Esophagus squamous epithelium (tissue), 5 donors: ENCODE measurements at places on chromosomes 11 and 22.

DNA sequence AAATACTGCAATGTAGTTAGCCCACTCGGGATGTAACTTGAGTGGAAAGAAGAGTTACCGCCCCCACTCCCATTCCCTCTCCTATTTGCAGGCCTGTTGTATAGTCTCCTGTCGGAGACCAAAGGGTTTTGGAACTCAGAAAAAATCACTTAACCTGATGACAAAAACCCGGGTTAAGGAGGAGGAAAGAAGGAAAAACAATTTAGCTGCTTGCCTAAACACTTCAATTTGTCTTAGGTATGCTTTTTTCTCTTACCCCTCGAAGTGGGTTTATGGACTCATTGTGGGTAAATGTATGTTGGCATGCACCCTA, 2.2 kb downstream of the YAP1 start:
- no peak for DNase-seq
- no peaks in the 10 kb centered on the region for H3K36me3 ChIP-seq
- H3K27ac ChIP-seq = peak overlapping the region; percentile 99
- H3K27me3 ChIP-seq = no peaks in the 10 kb centered on the region

- no peaks in the 10 kb centered on the region for H3K4me1 ChIP-seq
- no peak for DNase-seq
- H3K27me3 ChIP-seq = no peaks in the 10 kb centered on the region
- H3K36me3 ChIP-seq = no peaks in the 10 kb centered on the region
Observed at GRCh38 chr11:6438979-6439571, 1.7 kb downstream of the HPX start.

DNA sequence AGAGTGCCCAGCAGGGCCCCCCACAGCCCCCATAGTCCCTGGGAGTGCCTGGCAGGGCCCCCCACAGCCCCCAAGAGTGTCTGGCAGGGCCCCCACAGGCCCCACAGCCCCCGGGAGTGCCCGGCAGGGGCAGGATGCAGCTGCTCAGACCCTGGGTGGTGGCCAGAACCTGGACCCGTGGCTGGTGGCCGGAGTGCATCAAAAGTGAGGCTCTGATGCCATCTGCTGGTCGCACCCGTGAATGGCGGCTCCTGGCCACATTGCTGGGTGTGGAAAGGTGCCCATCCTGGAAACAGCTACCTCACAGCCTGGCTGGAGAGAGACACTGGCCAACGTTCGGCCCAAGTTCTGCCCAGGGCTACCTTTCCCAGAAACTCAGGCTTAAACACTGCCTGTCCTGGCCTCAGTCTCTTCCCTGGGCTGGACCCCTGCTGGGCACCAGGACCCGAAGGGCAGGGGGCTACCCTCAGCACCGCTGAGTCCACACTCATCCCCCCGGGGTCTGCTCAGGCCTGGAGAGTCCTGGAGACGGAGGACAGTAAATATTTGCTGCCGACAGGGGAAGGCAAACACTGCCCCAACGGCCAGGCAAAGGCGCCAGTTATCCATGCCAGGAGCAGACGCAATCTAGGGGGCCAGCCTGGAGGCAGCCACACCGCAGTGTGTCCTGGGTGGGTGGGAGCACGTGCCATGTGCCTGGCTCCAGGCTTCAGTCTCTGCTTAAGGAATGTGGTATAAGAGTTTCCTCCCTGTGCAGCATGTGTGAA, 4.4 kb downstream of the INS start:
- H3K4me1 ChIP-seq = peaks cover 3% of the 10 kb centered on the region
- H3K27ac ChIP-seq = no peak overlapping the region
- H3K4me3 ChIP-seq = no peak overlapping the region
- no peak for DNase-seq
- no peaks in the 10 kb centered on the region for H3K36me3 ChIP-seq

- H3K27me3 ChIP-seq = no peaks in the 10 kb centered on the region
- no peak for DNase-seq
- no peak overlapping the region for H3K4me3 ChIP-seq
- peaks cover 22% of the 10 kb centered on the region for H3K36me3 ChIP-seq
Observed at GRCh38 chr22:26707581-26707980, 50.2 kb downstream of the MIAT start.

GRCh38 chr11:76972051-76972450, 62.1 kb upstream of the B3GNT6 start:
- H3K4me1 ChIP-seq = no peaks in the 10 kb centered on the region
- no peak for DNase-seq
- H3K4me3 ChIP-seq = no peak overlapping the region
- H3K27ac ChIP-seq = no peak overlapping the region
- no peaks in the 10 kb centered on the region for H3K36me3 ChIP-seq

GRCh38 chr11:80136991-80137390, 696.2 kb upstream of the TENM4 start:
- no peak for DNase-seq
- H3K36me3 ChIP-seq = no peaks in the 10 kb centered on the region
- H3K4me3 ChIP-seq = no peak overlapping the region
- H3K4me1 ChIP-seq = no peaks in the 10 kb centered on the region
- no peaks in the 10 kb centered on the region for H3K27me3 ChIP-seq

GRCh38 chr11:64304316-64305072, 830 bp upstream of the ESRRA start:
- peak overlapping the region; percentile 74 for H3K4me3 ChIP-seq
- H3K36me3 ChIP-seq = no peaks in the 10 kb centered on the region
- peak overlapping the region; percentile 92 for H3K27ac ChIP-seq
- H3K27me3 ChIP-seq = no peaks in the 10 kb centered on the region

DNA sequence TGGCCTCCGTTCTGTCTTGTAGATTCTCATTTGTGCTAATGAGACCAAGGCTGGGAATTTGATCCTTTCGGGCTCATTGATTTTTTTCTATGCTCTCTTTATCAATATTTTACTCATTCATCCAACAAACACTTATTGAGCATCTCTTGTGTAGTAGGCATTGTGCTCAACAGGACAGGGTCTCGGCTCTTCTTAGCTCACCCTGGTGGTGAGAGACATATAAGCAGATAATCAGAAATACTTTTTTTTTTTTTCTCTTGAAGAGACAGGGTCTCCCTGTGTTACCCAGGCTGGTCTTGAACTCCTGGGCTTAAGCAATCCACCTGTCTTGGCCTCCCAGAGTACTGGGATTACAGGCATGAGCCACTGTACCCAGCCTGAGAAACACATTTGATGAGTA, 48.0 kb upstream of the SLC5A1 start:
- H3K27ac ChIP-seq = no peak overlapping the region
- no peaks in the 10 kb centered on the region for H3K36me3 ChIP-seq
- no peak overlapping the region for H3K4me3 ChIP-seq
- H3K27me3 ChIP-seq = no peaks in the 10 kb centered on the region

DNA sequence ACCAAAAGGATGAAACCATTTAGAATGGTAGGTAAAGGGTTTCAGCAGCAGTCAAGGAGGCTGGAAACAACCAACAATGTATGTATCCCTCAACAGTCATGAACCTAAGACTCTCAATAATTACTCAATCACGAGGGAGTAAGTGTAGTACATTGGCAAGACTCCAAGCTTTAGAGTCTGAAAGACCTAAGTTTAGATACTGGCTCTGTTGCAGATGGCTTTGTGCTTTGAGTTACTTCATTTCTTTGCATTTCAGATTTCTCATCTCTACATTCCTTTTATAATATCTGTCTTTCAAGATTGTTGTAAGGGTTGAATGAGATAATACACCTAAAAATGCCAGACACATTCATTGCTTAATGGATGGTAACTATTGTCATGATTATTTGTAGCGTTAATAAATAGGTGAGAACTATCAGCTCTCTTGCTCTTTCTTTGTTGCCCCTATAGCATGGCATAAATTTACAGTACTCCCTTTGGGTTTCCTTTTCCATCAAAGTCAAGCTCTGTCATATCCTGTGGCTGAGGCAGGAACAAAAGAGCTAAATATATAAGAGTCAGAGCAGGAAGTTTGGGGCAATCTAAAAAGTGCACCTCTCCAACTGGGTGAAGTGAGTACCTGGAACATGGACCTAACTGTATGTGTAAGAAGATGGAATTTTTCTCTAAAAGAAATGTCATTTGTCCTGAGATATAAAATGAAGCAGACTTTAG, 228.2 kb upstream of the ZC3H12C start:
- H3K36me3 ChIP-seq = no peaks in the 10 kb centered on the region
- DNase-seq = no peak
- no peaks in the 10 kb centered on the region for H3K4me1 ChIP-seq
- H3K27me3 ChIP-seq = no peaks in the 10 kb centered on the region

- no peaks in the 10 kb centered on the region for H3K27me3 ChIP-seq
- H3K4me3 ChIP-seq = no peak overlapping the region
- no peaks in the 10 kb centered on the region for H3K4me1 ChIP-seq
Observed at GRCh38 chr11:128288368-128288767, 299.0 kb downstream of the ETS1 start.

DNA sequence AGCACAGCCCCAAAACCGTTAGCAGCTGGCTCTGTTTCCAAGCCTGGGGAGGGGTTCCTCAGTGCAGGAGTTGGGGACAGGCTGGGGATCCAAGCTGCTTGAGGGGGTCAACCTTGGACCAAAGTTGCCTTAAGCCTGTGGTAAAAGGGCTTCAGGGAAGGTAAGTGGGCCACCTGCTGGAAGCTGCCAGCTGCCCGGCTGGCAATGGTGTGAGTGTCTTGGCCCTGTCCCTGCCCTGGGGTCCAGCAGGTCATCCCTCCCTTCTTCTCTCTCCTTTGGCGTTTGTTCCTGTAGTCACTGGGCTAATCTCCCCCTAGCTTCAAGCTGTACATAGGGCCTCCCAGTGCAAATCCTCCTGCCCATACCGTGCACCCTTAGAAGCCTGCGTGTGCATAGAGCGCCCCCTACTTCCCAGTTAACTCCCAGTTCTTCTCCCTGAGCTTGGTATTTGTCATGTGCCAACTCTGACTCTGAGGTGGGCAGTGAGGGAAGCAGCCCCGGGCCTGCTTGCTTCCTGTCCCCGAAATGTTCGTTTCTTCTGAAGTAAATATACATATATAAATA, 4.4 kb downstream of the TMEM258 start:
- no peaks in the 10 kb centered on the region for H3K27me3 ChIP-seq
- no peak overlapping the region for H3K27ac ChIP-seq
- H3K4me1 ChIP-seq = peaks cover 6% of the 10 kb centered on the region
- no peak overlapping the region for H3K4me3 ChIP-seq

DNA sequence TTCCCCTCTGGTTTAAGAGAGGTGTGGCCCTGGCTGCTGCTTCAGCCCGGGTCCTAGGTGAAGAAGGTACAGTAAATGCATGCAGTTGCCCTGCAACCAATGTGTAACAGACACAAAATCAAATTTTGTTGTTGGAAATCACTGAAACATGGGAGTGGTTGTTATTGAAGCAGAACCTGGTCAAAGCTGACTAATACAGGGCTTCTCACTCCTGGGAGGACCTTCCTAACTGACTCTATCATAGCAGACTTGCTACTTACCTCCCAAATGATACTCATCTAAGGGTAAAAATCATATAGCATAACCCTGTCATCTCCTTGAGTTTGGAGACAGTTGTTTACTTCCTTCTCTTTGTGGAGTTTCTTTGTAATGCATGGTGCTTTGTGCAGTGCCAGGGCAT, 52.6 kb downstream of the SLC1A2 start:
- no peak overlapping the region for H3K4me3 ChIP-seq
- no peaks in the 10 kb centered on the region for H3K36me3 ChIP-seq
- H3K4me1 ChIP-seq = peaks cover 15% of the 10 kb centered on the region
- H3K27ac ChIP-seq = no peak overlapping the region
- H3K27me3 ChIP-seq = no peaks in the 10 kb centered on the region

DNA sequence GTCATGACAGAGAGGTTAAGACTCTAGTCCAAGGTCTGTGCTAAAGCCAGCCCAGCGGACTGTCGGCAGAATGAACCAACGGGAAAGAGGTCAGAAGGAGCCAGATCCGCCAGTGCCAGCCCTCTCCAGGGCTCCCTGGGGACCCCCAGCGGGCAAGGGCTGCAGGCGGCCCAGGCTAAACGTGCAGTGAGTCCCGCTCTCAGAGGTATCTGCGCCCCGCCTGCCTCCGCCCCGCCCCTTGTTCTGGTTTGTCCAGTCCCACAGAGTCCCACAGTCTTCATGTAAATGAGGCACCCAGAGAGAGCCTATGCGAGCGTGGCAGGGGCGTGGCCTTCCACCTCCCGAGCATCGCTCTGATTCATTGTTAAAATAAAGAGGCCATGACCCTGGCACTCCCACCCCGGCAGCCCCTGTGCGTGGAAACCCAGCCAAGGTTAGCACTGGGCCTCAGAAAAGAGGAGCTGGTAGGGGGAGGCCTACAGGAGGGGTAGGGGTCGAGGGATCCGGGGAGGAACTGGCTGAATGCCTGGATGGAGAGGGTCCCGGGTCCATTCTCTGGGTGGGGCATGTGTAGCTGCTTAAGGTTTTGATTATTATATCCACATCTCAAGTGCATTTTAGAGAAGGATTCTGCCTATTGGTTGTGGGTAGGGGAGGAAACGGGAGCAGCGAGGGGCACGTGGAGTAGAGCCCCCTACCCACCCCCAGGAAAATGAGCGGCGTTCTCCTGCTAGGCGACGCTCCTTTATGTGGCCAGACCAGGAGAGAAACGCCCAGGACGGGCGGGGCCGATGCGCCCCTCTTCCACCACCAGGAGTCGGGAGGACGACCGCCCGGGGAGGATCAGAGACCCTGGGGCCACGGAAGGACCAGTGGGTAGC, at the start of gene TRIOBP:
TSS of gene TRIOBP (plus strand) at position 392 of the 881 bp plus-strand sequence. CDS start 4,318 bp downstream, outside the sequence.
- H3K27ac ChIP-seq = peak within 1 kb of the TSS; percentile 56
- no peaks in the 10 kb centered on the region for H3K27me3 ChIP-seq
- peaks cover 14% of the 10 kb centered on the region for H3K36me3 ChIP-seq
- peak; percentile 40 for DNase-seq
- peaks cover 11% of the 10 kb centered on the region for H3K4me1 ChIP-seq

- peak overlapping the region; percentile 53 for H3K4me3 ChIP-seq
- H3K4me1 ChIP-seq = peaks cover 41% of the 10 kb centered on the region
- H3K27ac ChIP-seq = peak overlapping the region; percentile 88
- no peaks in the 10 kb centered on the region for H3K27me3 ChIP-seq
- no peak for DNase-seq
Observed at GRCh38 chr11:46345881-46346484, 1.3 kb upstream of the DGKZ start.

GRCh38 chr11:127000291-127000968, at the start of gene KIRREL3:
Gene KIRREL3 (minus strand): TSS chr11:127000770.
- H3K36me3 ChIP-seq = no peaks in the 10 kb centered on the region
- H3K4me3 ChIP-seq = peak within 1 kb of the TSS; percentile 3
- H3K27ac ChIP-seq = no peak within 1 kb of the TSS
- peaks cover 99% of the 10 kb centered on the region for H3K27me3 ChIP-seq
- DNase-seq = no peak

- H3K27me3 ChIP-seq = no peaks in the 10 kb centered on the region
- no peak overlapping the region for H3K4me3 ChIP-seq
- H3K36me3 ChIP-seq = peaks cover 82% of the 10 kb centered on the region
- no peak overlapping the region for H3K27ac ChIP-seq
- no peaks in the 10 kb centered on the region for H3K4me1 ChIP-seq
Observed at GRCh38 chr11:107413352-107413751, 44.3 kb downstream of the CWF19L2 start.

GRCh38 chr11:131792243-131792642, 421.8 kb downstream of the NTM start:
- no peak overlapping the region for H3K27ac ChIP-seq
- H3K4me1 ChIP-seq = no peaks in the 10 kb centered on the region
- H3K27me3 ChIP-seq = no peaks in the 10 kb centered on the region
- no peaks in the 10 kb centered on the region for H3K36me3 ChIP-seq
- no peak for DNase-seq

GRCh38 chr11:59253001-59253400, 40.3 kb upstream of the MPEG1 start:
- H3K4me1 ChIP-seq = no peaks in the 10 kb centered on the region
- H3K36me3 ChIP-seq = no peaks in the 10 kb centered on the region
- H3K4me3 ChIP-seq = no peak overlapping the region
- no peaks in the 10 kb centered on the region for H3K27me3 ChIP-seq
- DNase-seq = no peak
- H3K27ac ChIP-seq = no peak overlapping the region

GRCh38 chr11:47550288-47551047, 2.5 kb downstream of the CELF1 start:
- no peak for DNase-seq
- H3K27ac ChIP-seq = peak overlapping the region; percentile 95
- H3K27me3 ChIP-seq = no peaks in the 10 kb centered on the region
- peaks cover 57% of the 10 kb centered on the region for H3K4me1 ChIP-seq
- H3K36me3 ChIP-seq = no peaks in the 10 kb centered on the region
- no peak overlapping the region for H3K4me3 ChIP-seq
